ENCODE measurements at places on chromosomes 12 and 14.

GRCh38 chr14:104107611-104108569, 22.4 kb downstream of the ASPG start:
- no peak for DNase-seq

GRCh38 chr12:12979126-12979525, 20.9 kb downstream of the HEBP1 start:
- no peak for DNase-seq

GRCh38 chr14:96255501-96256366, at the start of gene BDKRB1:
BDKRB1 (plus strand) TSS chr14:96256210; CDS start chr14:96263683, 7,473 bp downstream.
- peak; percentile 91 for DNase-seq

GRCh38 chr14:60757567-60758002, 23.0 kb downstream of the MNAT1 start:
- DNase-seq, result peak; percentile 20

DNA sequence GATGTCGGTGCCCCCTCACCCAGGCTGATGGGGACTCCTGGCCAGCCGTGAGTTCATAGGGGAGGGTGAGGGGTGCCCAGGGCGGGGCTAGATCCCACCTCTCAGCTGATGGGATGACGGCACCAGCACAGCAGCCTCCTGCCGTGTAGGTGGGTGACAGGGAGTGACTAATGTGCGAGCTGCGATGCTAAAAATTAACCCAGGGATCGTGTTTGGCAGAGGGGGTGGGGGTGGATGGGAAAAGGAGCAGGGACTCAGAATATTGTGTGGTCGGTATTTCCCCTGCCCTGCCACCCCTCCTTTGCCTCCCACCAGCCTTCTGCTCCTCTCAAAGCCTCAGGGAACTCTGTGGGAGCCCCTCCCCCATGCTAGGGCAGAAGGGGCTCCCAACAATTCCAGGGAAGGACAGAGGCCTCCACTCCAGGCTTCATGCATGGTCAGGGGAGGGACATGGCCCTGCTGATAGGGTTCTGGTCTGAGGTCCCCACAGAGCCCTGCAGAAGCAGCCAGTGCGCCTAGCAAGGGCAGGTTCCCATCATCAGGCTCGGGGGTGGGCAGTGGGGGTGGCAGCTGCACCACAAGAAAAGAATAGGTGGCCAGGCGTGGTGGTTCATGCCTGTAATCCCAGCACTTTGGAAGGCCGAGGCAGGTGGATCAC, 12.5 kb downstream of the TAMALIN start:
- no peak for DNase-seq

- peak; percentile 98 for DNase-seq
These were observed 41.8 kb downstream of the EFCAB11 start for GRCh38 chr14:89912667-89913211.

GRCh38 chr12:106918746-106919145, 37.0 kb upstream of the TMEM263 start:
- no peak for DNase-seq

- DNase-seq, result peak; percentile 65
These were observed 798 bp downstream of the CELA1 start for GRCh38 chr12:51345681-51346080.

DNA sequence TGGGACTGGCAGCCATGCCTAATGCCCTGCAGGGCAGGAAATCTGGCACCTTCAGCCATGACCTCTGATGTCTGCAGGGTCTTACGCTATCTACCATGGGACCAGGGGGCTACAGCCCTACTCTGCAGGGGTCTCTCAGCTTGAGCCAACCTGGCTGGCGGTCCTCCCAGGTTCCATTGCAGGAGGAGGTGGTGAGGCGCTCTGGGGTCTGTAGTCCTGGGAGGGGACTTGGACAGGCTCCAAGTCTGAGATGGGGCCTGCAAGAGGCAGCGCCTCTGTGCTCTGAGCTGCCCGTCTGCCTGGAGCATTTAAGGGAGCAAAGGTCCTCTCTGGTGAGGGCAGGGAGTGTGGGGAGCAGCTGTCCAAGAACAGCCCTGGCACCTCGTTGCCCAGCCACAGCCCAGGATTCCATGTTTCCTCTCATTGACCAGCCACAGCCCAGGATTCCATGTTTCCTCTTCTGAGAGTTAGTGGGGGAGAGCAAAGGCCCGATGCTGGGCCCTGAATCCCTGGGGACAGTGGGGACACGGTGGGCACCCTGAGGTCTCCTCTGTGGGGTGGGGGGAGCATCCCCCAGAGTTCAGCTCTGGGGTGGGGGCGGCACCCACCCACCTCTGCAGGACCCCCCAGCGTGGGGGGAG, 655 bp downstream of the PLD4 start:
- DNase-seq, result no peak

DNA sequence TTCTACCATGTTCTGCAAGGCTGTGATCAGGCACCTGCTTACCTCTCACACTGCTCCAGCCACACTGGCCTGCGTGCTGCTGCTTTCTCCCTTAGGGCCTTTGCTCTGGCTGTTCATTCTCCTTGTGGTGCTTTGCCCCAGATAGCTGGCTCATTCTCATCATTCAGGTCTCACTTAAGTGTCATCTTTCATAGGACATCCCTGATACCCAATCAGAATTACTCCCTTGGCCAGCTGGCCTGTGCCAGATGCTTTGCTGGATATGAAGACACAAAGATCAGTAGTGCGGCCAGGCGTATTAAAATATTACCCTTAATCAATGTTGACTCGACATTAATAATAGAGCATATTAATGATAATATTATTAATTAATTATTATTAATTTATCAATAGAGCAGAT, 143.8 kb upstream of the FGD4 start:
- no peak for DNase-seq

DNA sequence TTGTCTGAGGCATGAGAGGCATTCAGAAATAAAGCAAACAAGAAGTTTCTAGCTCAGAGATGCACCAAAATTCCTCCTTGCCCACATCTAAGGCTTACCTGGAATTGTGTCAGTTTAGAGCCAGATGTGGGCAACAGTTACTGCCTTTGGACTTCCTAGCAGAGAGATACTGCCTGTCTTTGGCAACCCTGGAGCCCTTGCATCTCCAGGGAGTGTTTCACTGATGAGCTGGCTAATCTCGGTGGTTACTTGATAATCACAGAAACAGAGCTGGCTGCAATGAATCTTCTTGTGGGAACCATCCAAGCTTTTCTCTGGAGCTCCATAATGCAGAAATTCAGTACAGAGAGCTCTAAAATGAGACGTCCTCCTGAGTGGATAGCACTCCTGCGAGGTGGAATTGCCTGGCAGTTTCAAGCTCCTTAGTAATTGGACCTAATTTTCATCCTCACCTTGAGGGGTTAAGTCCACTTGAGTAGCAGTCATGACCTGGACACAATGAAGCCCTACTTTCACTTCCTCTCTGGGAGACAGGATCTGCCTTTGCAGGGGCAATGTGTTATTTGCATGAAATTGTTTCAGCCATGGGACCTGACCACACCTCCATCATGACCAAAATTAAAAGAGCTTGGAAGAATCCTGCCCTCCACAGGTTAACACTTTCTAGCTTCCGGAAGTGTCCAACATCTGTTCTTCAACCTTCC, 108.8 kb upstream of the ARHGAP5 start:
- DNase-seq, result peak; percentile 74

DNA sequence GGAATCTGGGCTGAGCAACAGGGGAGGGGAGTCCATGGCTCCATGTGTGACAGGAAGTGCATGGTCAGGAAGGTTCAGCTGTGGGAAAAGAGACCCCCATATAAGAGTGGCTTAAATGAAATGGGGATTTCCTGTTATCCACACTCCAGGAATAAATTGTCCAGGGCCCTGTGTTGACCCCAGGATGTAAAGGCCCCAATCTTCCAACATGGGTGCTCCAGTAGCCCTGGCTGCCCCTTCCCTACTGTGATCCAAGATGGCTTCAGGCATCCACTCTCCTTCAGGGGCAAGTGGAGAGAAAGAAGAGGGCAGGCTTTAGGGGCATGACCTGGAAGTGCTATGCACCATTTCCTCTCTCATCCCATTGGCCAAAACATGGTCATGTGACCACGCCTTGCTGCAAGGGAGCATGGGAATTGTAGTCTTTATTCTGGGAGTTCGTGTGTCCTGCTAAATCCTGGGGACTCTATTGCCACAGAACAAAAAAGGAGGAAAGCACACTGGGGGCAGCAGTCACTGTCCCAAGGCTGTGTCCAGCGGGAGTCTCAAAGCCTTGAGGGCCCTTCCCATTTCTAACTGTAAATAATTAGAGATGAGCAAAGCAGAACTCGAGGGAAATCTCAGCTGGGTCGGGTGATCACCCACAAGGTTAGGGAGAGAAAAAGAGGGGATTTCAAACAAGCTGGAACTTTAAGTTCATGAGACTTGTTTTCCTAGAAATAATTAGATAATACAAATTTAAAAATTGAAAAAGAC, 289.2 kb downstream of the ADGRD1 start:
- no peak for DNase-seq

DNA sequence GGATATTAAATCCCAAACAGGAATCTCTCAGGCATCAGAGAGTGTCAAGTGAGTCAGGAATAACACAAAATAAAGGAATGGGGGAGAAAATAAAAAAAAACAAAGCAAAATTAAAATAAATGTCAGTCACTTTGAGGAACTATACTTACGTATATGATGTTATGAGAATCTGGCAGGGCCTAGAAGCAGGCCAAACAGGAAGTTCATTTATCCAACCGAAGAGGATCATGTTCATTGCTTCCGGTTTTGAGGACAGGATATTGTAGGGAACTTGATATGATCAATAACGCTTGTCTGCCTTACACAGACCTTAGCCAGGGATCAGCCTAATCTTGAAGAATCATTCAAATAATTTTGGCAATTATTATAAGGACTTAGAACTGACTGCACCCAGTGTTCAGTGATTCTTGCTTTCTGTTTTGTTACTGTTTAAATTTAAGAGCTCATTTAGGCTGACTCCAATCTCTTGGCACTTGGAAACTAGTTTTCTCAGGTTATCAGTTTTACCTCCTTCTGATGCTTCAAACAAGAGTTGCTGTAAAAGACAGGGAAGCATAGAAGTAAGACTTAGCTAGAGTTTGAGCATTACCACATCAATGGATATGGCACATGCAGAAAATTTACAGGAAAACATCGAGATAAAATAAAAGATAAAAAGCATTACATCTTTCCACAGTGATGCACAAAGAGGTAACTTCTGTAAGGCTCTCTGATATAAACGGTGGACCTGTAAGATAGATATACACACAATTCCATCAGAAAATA, 53.4 kb downstream of the ZFC3H1 start:
- DNase-seq, result no peak

- no peak for DNase-seq
These were observed 82.8 kb downstream of the DAAM1 start for GRCh38 chr14:59271256-59271655.

DNA sequence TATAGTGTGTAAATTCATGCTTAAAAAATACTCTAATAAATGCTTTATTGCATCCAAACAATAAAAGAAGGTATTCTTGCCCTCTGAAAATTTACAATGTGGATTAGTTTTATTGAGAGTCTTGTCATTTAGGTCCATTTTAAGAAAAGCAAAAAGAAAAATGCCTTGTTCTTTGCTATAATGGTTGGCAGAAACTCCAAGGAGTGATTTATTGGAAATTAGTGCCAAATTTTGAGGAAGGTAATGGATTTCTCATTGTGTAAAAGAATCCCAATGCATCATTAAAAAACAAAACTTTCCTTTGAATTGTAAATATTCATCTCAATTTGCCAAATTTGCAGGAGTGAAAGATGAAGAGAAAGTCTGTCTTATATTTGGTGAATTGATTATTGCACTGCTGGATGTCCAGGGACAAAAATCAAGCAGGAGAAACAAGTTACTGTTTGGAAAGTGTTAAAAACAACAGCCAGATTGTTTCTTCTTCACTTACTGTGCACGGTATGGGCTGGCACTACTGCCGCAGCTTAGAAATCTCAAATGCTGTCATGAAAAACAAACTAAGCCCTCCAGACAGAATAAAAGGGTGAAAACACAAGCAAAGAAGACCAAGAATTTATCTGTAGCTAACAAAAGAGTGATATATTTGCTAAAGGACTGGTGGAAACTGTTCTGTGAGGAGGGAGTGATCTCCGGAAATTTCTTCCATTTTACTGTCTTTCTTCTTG, 511.7 kb downstream of the TMTC2 start:
- DNase-seq, result no peak

DNA sequence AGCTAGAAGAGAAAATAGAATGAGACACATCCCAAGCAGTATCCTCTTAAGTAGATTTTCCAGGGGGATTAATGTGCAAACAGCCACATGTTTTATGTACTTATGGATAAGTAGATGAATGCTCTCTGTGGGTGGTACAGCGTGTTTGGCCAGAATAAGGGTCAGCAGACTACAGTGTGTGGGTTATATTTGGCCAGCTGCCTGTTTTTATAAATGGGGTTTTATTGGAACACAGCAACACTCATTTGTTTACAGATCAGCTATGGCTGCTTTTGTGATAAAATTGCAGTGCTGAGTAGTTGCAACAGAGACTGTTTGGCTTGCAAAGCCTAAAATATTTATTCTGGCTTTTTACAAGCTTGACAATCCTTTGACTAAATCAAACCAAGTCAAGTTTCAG, 780.2 kb upstream of the SEL1L start:
- no peak for DNase-seq

- DNase-seq, result no peak
These were observed 52.1 kb upstream of the ATP2B1 start for GRCh38 chr12:89760783-89761182.

DNA sequence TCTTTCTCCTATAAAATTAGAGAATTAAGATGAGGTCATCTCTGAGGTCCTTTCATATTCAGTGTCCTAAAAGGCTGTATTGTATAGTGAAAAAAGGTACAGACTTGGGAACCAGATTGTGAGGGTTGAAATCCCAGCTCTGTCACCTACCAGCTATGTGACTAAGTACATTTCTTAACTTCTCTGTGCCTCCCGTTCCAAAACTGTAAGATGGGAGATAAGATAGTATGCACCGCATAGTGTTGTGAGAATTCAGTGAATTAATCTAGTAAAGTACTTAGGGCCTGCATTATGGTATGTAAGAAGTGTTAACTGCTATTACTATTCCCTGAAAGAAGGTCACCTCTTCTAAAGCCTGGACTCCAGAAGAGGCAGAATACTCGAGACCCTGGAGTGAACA, 60.6 kb downstream of the GNG2 start:
- DNase-seq, result peak; percentile 20

DNA sequence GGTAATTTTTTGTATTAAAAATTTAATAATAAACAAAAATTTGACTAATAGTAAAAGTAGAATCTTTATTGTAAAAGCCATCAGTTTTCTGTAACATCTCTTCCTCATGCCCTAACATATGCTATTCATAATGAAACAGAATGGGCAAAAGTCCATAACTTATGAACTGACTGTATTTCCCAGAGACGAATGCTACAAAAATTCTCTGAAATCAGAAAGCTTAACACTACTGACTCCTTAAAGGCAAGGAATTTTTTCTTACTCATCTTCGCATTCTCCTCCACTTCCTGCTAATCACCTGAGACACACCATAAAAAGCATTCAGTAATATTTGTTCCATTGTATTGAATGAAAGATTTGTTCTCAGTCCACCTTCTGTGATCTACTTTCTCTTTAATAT, 17.6 kb downstream of the MON2 start:
- no peak for DNase-seq
